ENCODE measurements at places on chromosomes 12 and 14.

DNA sequence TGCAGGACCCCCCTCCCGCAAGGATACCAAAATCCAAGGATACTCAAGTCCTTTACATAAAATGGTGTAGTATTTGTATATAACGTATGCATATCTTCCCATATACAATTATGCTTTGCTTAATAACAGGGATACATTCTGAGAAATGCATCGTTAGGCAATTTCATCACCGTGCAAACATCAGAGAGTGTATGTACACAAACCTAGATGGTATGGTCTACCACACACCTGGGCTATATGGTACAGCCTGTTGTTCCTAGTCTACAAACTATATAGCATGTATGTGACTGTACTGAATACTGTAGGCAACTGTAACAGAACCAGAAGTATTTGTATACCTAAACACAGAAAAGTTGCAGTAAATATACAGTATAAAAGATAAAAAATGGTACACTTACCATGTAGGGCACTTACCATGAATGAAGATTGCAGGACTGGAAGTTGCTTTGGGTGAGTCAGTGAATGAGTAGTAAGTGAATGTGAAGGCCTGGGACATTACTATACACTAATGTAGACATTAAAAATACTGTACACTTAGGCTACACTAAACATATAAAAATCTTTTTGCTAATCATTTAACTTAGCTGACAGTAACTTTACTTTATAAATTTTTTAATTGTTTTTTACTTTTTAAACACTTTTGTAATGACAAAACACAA, 141.1 kb downstream of the SLC41A2 start:
- no peak for DNase-seq

DNA sequence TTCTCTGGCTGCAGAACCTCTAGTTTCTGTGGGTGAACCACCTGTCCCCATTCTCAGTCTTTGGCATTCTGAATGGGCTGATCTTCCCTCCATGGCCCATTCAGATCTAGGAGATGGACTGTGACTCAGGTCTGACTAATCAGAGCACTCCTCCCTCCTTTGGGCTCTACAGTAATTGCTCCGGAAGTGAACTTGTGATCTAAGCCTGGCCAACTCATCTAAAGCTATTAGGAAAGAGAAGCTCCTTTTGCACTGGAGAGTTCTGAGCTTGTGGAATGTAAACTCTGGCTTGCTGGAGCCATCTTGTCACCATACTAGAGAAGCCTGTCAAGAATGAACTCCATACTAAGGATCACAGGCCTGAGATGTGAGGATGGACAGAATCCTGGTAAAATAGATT, 168.2 kb downstream of the SUDS3 start:
- no peak for DNase-seq

GRCh38 chr12:10615532-10615931, 2.1 kb upstream of the MAGOHB start:
- DNase-seq, result no peak

GRCh38 chr14:101022121-101022520, 118.6 kb upstream of the RTL1 start:
- no peak for DNase-seq

DNA sequence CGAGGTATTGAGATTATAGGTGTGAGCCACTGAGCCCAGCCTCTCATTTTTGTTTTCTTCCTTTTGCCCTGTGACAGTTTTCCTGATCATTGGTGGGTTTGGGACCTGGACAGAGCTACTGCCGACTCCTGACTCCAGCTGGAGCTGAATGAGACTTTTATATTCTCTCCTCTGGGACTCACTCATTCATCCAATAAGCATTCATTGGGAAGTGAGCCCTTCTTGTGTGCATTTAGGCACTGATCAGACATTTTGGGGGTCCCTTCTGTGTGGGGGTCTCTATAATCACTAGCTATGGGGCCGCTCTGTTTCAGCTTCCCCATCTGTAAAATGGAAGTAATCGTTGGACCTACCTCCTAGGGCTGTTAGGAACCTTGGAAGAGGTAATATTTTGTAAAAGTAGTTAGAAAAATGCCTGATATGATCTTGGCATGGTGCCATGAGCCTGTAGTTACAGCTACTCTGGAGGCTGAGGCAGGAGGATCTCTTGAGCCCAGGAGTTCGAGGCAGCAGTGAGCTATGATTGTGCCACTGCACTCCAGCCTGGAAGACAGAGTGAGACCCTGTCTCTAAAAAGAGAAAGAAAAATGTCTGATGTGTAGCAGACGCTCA, 7.2 kb downstream of the SH2B3 start:
- no peak for DNase-seq

GRCh38 chr12:106049105-106049504, 89.6 kb downstream of the NUAK1 start:
- no peak for DNase-seq

DNA sequence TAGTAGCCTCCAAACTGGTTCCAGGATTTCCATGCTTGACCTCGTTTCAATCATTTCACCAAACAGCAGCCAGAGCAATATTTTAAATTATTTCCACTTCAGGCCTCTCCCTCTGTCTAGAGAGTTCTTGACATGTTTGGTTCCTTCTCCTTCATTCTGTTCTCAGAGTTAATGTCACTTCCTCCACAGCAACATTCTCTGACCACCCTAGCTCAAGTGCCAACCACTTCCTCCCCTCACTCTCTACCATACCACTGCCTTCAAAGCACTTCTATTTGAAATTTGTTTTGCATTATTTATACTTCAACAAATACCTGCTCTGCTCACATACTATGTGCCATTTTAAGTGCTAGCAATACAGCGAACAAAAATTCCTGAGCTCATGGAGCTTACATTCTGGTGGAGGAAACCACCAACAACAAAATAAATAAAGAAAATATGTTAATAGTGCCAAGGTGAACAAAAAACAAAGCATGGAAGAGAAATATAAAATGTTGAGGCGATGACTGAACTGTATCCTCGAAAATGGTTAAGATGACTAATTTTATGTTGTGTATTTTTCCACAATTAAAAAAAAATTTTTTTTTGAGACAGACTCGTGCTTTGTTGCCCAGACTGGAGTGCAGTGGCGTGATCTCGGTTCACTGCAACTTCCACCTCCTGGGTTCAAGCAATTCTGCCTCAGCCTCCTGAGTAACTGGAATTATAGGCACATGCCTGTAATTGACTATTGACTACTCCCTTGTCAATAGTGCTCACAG, 17.3 kb downstream of the BAZ1A start:
- no peak for DNase-seq

GRCh38 chr12:62466018-62466593, 520 bp upstream of the MON2 start:
- peak; percentile 27 for DNase-seq

DNA sequence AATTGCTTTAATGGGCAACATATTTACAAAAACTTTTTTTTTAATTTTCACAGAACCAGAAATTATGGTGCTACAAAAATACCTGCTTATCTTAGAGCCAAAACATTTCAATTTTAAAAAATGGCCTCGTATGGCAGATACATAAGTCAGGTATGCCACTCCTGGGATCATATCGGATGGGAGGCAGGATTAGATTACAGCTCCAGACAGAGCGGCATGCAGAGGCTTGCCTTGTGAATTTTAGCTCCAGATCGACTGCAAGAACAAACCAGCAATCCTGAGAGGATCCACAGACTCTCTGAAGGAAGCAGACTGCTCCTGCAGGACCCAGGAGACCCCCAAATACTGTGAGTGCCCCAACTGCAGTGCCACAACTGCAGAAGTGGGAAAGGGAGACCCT, 169.3 kb upstream of the AMIGO2 start:
- DNase-seq, result no peak

DNA sequence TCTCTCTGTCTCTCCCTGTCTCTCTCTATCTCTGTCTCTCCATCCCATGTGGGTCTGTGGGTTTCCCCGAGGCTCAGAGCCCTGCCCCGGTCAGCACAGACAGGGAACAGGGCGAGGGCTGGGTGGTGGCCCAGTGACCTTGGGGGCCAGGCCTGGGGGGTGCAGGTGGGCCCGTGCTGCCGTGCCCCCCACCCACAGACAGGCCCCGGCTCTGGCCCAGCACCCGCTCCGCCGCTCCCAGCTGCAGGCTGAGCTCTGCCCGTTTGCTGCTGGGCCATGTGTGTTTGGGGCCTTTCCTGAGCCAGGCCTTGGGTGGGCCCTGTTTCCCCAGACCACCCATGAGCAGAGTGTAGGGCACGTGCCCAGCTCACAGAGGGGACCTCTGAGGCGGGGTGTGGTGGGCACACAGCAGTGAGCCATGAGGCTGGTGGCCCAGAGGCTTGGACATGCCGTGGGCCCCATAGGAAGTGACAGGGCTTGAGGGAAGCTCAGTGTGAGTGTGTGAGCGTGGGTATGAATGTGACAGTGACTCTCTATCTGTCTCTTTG, 51.0 kb downstream of the TMEM121 start:
- no peak for DNase-seq

DNA sequence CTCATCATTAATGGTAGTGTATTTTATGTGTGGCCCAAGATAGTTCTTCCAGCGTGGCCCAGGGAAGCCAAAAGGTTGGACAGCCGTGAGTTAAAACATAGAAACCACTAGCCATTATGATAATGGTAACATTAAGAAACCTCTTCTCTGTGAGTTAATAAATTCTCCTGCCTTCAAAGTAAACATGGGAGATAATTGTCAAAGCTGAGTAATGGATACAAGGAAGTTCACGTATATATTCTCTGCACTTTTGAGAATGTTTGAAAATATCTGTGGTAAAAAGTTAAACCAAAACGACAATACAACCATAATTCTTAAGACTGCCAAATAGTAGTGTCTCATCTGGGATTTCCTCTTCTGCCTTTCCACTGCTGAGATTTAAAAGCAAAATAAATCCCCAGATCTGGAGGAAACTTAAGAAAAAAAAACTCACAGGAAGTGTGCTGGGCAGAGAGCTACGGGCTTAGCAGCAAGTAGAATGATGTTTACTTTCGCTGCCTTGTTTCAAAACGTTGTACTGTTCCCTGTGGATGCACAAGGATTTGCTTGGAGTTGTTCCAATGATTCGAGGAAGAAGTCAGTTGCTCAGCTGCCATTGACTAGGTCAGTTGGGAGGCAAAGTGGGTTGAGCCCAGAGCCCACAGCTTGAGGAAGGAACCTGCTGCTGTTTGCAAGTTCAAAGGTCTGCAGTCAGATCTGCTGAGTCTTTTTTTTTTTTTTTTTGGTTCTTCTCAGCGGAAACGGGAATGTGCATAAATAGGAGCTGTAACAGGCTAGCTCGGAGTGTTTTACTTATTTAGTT, 1.7 kb downstream of the TPCN1 start:
- peak; percentile 89 for DNase-seq

DNA sequence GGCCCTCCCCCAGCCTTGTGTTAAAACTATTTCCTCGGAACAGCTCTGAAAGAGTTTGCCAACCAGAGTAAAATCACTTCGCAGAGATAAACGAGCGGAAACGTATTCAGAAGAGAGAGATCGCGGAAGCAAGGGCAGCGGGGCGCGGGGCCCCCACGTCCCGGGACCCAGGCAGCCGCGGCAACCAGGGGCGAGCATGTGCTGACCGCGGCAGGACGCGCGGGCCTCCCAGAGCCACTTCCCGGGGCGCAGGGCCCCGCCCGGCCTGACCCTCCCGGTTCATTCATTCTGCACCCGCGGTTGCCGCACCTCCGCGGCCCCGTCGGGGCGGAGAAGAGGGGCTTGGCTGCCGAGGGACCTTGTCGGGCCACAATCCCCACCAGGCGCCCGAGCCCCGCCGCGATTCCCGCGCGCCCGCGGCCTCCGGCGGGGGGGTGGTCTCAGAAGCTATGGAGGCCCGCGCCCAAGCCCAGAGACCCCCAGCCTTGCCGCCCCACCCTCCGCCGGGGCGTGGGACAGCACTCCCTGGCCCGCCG, 598 bp downstream of the UBE2N start:
- DNase-seq, result peak; percentile 18

- no peak for DNase-seq
Measured at GRCh38 chr12:51948066-51948465, 3.4 kb upstream of the ACVR1B start.

- DNase-seq, result no peak
Measured at GRCh38 chr14:99260587-99261551, 11.1 kb downstream of the BCL11B start.

- no peak for DNase-seq
Measured at GRCh38 chr14:99570544-99571302, 33.3 kb downstream of the CCDC85C start.

Measured in mucosa of gallbladder (tissue), 1 donor.